HT1080 (cell line): ENCODE measurements at places on chromosomes 4 and X. TPM values are rescaled to one million over a fixed set of nuclear protein-coding genes. Genes with fewer than 3 reads are reported as not detected.

GRCh38 chrX:113473418-113473817 is 632.8 kb upstream of the AMOT start:
- no peak for DNase-seq

AFM gene
- not detected in 2 replicates for total RNA-seq

- no peak for DNase-seq
These were observed 303.5 kb downstream of the ANKRD50 start for GRCh38 chr4:124409044-124409443.

DNA sequence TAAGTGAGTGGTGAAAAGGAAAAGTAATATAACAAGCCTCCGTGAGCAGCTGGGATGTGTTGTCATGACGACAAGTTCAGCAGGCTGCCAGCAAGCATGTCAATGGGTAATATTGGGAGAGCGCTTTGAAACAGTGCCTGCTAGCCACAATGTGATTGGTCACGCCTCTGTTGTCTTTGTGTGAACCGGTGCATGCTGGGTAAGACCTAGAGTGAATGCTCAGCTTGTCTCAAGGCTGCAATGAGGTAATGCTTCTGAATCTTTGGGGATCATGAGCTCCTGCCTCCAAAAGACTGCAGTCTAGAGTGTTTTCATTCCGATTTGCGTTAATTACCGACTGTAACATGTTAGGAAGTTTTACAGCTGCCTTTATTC is 54.9 kb downstream of the STOX2 start:
- DNase-seq = peak; percentile 10

- peak; percentile 23 for DNase-seq
These were observed 24.8 kb upstream of the ACSL1 start for GRCh38 chr4:184850431-184851199.

DNA sequence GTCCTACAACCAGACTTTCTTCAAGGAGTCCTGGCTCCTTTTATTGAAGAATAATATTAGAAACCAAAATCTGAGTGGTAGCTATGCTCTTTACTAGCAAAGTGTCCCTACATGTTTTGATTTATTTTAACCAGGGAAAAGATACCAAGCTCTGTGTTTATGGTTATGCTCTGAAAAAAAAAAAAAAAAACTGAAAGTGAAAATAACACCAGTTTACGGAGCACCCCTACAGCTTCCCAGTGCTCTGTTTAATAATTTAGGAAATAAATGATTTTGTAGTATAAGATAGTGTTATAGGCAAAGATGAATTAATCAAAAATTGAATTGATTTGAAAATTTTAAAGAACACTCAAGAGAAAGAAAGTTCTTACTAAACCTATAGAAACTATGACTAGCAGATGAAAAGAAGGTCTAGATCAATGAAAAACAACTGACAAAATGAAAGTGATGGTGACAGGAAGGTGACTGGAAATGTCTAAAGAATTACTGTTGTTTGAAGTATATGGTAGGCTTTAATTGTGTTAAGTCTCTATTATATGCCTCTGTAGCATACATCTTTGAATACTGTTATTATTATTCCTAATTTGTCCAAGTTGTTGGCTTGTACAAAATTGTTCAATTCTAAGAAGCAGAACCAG is 1698.4 kb upstream of the PCDH10 start:
- DNase-seq = no peak

DNA sequence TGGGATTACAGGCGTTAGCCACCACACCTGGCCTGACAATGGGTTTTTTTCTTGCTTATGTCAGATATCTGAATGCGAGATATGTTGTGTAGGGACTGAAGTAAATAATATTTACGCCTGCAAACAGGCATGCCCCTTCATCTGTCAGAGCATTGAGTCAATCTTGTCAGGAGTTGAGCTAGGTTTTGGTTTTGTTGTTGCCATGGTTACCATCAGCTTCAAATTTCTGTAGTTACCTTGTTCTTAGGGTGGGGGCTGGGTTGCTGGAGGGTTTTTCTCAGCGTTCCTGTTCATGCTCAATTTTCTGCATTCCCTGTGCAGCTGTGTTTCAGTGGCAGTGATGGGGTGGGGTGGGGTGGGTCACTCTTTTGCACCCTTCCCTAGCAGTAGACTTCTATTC is 14.5 kb downstream of the MRPL1 start:
- no peak for DNase-seq

SEC31A gene
- 65.6 and 93.7 TPM in 2 replicates for total RNA-seq

GRCh38 chrX:132271311-132271778 is 52.1 kb upstream of the RAP2C start:
- no peak for DNase-seq
